SJSA1 (cell line): ENCODE measurements at places on chromosomes 2 and 18. TPM values are rescaled to one million over a fixed set of nuclear protein-coding genes. Genes with fewer than 3 reads are reported as not detected.

- no peak overlapping the region for H3K4me3 ChIP-seq
- DNase-seq = peak; percentile 68
- H3K36me3 ChIP-seq = no peaks in the 10 kb centered on the region
- no peaks in the 10 kb centered on the region for H3K27me3 ChIP-seq
Observed at GRCh38 chr18:63869374-63869773, 18.1 kb upstream of the SERPINB2 start.

GRCh38 chr2:139529080-139529479 lies 748.9 kb upstream of the NXPH2 start:
- no peaks in the 10 kb centered on the region for H3K36me3 ChIP-seq
- no peak overlapping the region for H3K4me3 ChIP-seq
- no peak overlapping the region for H3K27ac ChIP-seq
- no peaks in the 10 kb centered on the region for H3K27me3 ChIP-seq
- DNase-seq = no peak

- H3K27me3 ChIP-seq = no peaks in the 10 kb centered on the region
- H3K4me3 ChIP-seq = no peak overlapping the region
- no peak for DNase-seq
- peaks cover 28% of the 10 kb centered on the region for H3K4me1 ChIP-seq
- no peaks in the 10 kb centered on the region for H3K36me3 ChIP-seq
- no peak overlapping the region for H3K27ac ChIP-seq
Observed at GRCh38 chr2:47323822-47324171, 79.2 kb upstream of the MSH2 start.

GRCh38 chr18:67599277-67599676 lies 82.8 kb upstream of the DSEL start:
- no peaks in the 10 kb centered on the region for H3K36me3 ChIP-seq
- H3K4me3 ChIP-seq = no peak overlapping the region
- H3K27me3 ChIP-seq = no peaks in the 10 kb centered on the region
- H3K27ac ChIP-seq = peak overlapping the region; percentile 29; the same call in 1 of the 2 replicates
- DNase-seq = peak; percentile 4

GRCh38 chr18:78751664-78752063 lies 228.0 kb upstream of the SALL3 start:
- peak; percentile 21 for DNase-seq
- H3K36me3 ChIP-seq = no peaks in the 10 kb centered on the region
- no peak overlapping the region for H3K4me3 ChIP-seq
- H3K27ac ChIP-seq = no peak overlapping the region

- H3K4me3 ChIP-seq = no peak overlapping the region
- H3K36me3 ChIP-seq = no peaks in the 10 kb centered on the region
- DNase-seq = peak; percentile 71
- peak overlapping the region; percentile 46; the same call in 1 of the 2 replicates for H3K27ac ChIP-seq
- H3K27me3 ChIP-seq = no peaks in the 10 kb centered on the region
- peaks cover 48% of the 10 kb centered on the region for H3K4me1 ChIP-seq
Observed at GRCh38 chr2:37827911-37828511, 97.1 kb upstream of the RMDN2 start.

DNA sequence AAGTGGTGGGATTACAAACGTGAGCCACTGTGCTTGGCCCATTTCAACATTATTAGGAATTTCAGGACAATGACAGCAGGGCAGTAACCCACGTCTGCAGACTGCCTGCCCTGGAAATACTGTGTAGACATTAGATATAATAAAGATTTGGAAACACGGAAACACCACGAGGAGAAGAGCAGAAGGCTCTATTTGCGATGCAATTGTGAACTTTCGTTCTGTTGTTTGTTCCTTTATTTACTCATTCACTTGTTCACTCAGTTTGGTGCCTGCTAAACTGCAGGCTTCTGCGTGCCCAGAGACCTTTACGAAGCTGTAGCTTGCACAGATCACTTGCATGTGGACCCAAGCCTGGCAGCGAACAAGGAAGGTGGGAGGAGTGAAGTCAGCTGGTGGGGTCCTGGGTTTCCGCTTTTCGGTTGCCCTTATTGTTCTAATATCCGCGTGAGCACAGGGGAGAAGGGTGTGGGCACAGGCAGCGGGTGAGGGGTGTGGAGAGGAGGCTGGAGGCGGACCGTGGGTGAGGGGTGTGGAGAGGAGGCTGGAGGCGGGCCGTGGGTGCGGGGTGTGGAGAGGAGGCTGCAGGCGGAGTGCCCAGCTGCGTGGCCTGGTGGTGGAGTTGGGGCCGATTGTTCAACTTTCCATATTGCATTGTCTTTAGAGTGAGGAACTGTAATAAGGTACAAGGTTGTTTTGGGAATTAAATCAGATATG lies 3.4 kb downstream of the COLEC11 start:
- DNase-seq = no peak
- H3K4me3 ChIP-seq = no peak overlapping the region
- no peak overlapping the region for H3K27ac ChIP-seq
- H3K27me3 ChIP-seq = no peaks in the 10 kb centered on the region
- no peaks in the 10 kb centered on the region for H3K36me3 ChIP-seq
- H3K4me1 ChIP-seq = no peaks in the 10 kb centered on the region

- H3K4me1 ChIP-seq = no peaks in the 10 kb centered on the region
- H3K4me3 ChIP-seq = no peak overlapping the region
- no peak for DNase-seq
- H3K27ac ChIP-seq = no peak overlapping the region
- no peaks in the 10 kb centered on the region for H3K27me3 ChIP-seq
Observed at GRCh38 chr2:47686018-47686417, 96.9 kb upstream of the MSH6 start.

GRCh38 chr2:101850450-101850849 lies 141.3 kb upstream of the IL1R2 start:
- no peak overlapping the region for H3K27ac ChIP-seq
- peaks cover 53% of the 10 kb centered on the region for H3K36me3 ChIP-seq
- no peak for DNase-seq
- H3K27me3 ChIP-seq = no peaks in the 10 kb centered on the region

GRCh38 chr2:212005085-212005671 lies 533.4 kb downstream of the ERBB4 start:
- no peak overlapping the region for H3K27ac ChIP-seq
- H3K4me3 ChIP-seq = no peak overlapping the region
- no peaks in the 10 kb centered on the region for H3K4me1 ChIP-seq
- no peaks in the 10 kb centered on the region for H3K27me3 ChIP-seq
- DNase-seq = no peak

DNA sequence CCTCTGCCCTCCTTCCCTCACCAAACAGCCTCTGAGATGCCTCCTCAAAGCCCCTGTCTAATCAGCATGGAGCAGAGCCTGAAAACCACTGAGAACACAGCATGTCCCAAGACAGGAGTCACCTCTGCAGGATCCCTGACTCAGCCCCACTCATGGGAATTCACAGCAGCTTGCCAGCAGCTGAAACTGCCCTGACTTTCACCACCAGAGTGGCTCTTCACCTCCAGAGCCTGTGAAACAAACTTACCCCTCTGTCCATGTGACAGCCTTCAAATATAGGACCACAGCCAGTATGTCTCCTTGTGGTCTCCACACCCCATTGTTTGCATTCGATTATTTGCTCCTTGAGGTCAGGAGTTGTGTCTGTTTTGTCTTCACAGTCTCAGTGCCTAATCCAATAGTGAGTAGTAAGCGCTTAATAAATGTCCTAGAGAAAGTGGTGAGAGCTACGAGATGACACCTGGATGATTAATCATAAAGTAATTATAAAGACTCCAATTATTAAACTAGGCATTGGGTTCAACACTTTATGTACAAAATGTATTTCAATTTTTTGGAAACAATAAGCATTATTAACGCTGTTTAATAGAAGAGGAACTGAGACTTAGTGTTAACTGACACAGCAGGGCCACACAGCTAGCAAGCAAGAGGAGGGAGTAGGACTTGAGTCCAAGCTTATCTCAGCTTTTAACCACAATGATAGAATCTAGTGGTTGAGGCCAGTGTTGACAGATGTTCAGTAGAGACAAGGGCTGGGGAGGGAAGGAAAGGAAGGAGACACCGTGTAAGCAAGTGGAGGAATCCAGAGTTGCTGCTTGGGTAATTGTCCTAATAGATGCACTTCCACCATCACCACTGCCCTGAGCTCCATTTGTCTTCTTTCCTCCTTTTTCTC lies 358.7 kb upstream of the TNP1 start:
- no peaks in the 10 kb centered on the region for H3K27me3 ChIP-seq
- peak; percentile 50 for DNase-seq
- peaks cover 48% of the 10 kb centered on the region for H3K4me1 ChIP-seq
- no peaks in the 10 kb centered on the region for H3K36me3 ChIP-seq
- H3K27ac ChIP-seq = peak overlapping the region; percentile 13; the same call in 1 of the 2 replicates
- no peak overlapping the region for H3K4me3 ChIP-seq

GRCh38 chr18:48133671-48134251 lies 203.3 kb upstream of the SMAD2 start:
- no peak overlapping the region for H3K4me3 ChIP-seq
- no peak for DNase-seq
- H3K27ac ChIP-seq = no peak overlapping the region
- H3K27me3 ChIP-seq = peaks cover 76% of the 10 kb centered on the region
- no peaks in the 10 kb centered on the region for H3K36me3 ChIP-seq

- no peaks in the 10 kb centered on the region for H3K27me3 ChIP-seq
- DNase-seq = no peak
- H3K4me1 ChIP-seq = no peaks in the 10 kb centered on the region
- no peak overlapping the region for H3K4me3 ChIP-seq
- H3K27ac ChIP-seq = no peak overlapping the region
Observed at GRCh38 chr2:133561045-133561852, 7.0 kb downstream of the NCKAP5 start.

GRCh38 chr18:10020171-10020570 lies 106.4 kb downstream of the VAPA start:
- H3K4me3 ChIP-seq = no peak overlapping the region
- no peaks in the 10 kb centered on the region for H3K27me3 ChIP-seq
- H3K4me1 ChIP-seq = peaks cover 30% of the 10 kb centered on the region
- no peak overlapping the region for H3K27ac ChIP-seq
- no peak for DNase-seq

GRCh38 chr2:191711621-191712020 lies 33.7 kb downstream of the NABP1 start:
- no peaks in the 10 kb centered on the region for H3K27me3 ChIP-seq
- H3K4me3 ChIP-seq = no peak overlapping the region

DNA sequence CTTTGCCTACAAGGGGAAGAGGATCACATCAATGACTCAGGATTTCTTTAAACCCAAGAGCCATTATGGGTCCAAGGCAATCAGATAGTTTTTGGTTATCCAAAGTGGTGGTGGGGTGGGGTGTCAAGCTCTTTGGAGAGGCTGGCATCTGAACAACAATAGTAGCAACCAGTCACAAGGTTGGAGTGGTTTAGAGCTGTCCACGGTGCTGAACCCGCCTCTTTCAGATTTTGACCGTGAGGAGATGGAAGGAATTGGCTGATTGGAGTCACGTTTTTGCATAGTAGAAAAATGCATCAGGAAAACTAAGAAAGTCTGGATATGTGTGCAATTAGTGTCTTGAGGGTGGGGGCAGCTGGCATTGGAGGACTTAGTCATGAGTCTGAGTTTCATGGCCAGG lies 159.9 kb downstream of the LOXHD1 start:
- DNase-seq = no peak
- no peaks in the 10 kb centered on the region for H3K36me3 ChIP-seq
- H3K27me3 ChIP-seq = peaks cover 9% of the 10 kb centered on the region
- H3K4me3 ChIP-seq = no peak overlapping the region
- H3K4me1 ChIP-seq = 0 out of 2 replicates have a peak, but pooled peaks cover 4% of the 10 kb centered on the region

GRCh38 chr2:22020091-22020742 lies 896.4 kb downstream of the TDRD15 start:
- H3K27me3 ChIP-seq = no peaks in the 10 kb centered on the region
- no peaks in the 10 kb centered on the region for H3K36me3 ChIP-seq
- H3K4me3 ChIP-seq = no peak overlapping the region
- no peak for DNase-seq
- H3K27ac ChIP-seq = no peak overlapping the region

- no peaks in the 10 kb centered on the region for H3K27me3 ChIP-seq
- peak overlapping the region; percentile 85 for H3K27ac ChIP-seq
- H3K4me3 ChIP-seq = no peak overlapping the region
- no peaks in the 10 kb centered on the region for H3K36me3 ChIP-seq
- DNase-seq = peak; percentile 49
Observed at GRCh38 chr2:226077841-226078240, 678.3 kb downstream of the NYAP2 start.

- no peaks in the 10 kb centered on the region for H3K36me3 ChIP-seq
- no peak overlapping the region for H3K4me3 ChIP-seq
- H3K27me3 ChIP-seq = no peaks in the 10 kb centered on the region
- H3K4me1 ChIP-seq = peaks cover 56% of the 10 kb centered on the region
- DNase-seq = no peak
Observed at GRCh38 chr2:108630567-108631405, 88.5 kb upstream of the RANBP2 start.

- H3K4me1 ChIP-seq = peaks cover 2% of the 10 kb centered on the region; the same call in 1 of the 2 replicates
- no peak overlapping the region for H3K27ac ChIP-seq
- no peaks in the 10 kb centered on the region for H3K27me3 ChIP-seq
- DNase-seq = no peak
- no peak overlapping the region for H3K4me3 ChIP-seq
- no peaks in the 10 kb centered on the region for H3K36me3 ChIP-seq
Observed at GRCh38 chr2:74238879-74239278, 40.5 kb downstream of the MTHFD2 start.

- H3K4me3 ChIP-seq = peak overlapping the region; percentile 36
- peak overlapping the region; percentile 13; the same call in 1 of the 2 replicates for H3K27ac ChIP-seq
- H3K36me3 ChIP-seq = no peaks in the 10 kb centered on the region
- no peaks in the 10 kb centered on the region for H3K27me3 ChIP-seq
- H3K4me1 ChIP-seq = peaks cover 11% of the 10 kb centered on the region; the same call in 1 of the 2 replicates
- DNase-seq = peak; percentile 60
Observed at GRCh38 chr2:174846941-174847938, 83.0 kb upstream of the CHRNA1 start.

IL1RL1 gene
- total RNA-seq = not detected in 2 replicates

CCDC148 gene
- total RNA-seq = 3.2 and 3.5 TPM in 2 replicates

LIMS3 gene
- total RNA-seq = 0.61 and 11.6 TPM in 2 replicates

TXNDC2 gene
- 0.05 TPM in 1 of 2 replicates, not detected in the other for total RNA-seq

GAL3ST2 gene
- total RNA-seq = not detected in 2 replicates

CRYBA2 gene
- not detected in 2 replicates for total RNA-seq

FSHR gene
- not detected in 2 replicates for total RNA-seq

THSD7B gene
- total RNA-seq = 0.16 TPM in 1 of 2 replicates, not detected in the other

NYAP2 gene
- total RNA-seq = not detected in 2 replicates

MC4R gene
- total RNA-seq = not detected in 2 replicates

TAF1B gene
- 35.6 and 73.8 TPM in 2 replicates for total RNA-seq

SGPP2 gene
- not detected in 2 replicates for total RNA-seq

SLC5A7 gene
- total RNA-seq = not detected in 2 replicates

NEURL3 gene
- not detected in 2 replicates for total RNA-seq

SERPINB3 gene
- total RNA-seq = not detected in 2 replicates
